ENCODE measurements at places on chromosomes 11 and 22.

DNA sequence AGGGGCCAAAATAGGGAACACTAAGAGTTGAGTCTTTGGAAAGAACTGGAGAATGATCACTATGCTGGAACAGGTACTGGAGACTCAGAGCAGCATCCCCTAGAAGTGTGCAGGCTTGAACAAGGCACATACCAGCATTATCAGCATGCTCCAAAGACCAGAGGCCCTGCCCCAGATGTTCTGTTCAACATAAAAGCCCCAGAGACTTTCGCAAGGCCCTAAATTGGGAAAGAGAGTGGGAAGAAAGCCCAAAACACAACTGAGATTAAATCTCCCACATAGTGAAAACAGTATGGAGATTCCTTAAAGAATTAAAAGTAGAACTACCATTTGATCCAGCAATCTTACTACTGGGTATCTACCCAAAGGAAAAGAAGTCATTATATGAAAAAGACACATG is 9.4 kb downstream of the CNGA4 start:
- DNase-seq: no peak

DNA sequence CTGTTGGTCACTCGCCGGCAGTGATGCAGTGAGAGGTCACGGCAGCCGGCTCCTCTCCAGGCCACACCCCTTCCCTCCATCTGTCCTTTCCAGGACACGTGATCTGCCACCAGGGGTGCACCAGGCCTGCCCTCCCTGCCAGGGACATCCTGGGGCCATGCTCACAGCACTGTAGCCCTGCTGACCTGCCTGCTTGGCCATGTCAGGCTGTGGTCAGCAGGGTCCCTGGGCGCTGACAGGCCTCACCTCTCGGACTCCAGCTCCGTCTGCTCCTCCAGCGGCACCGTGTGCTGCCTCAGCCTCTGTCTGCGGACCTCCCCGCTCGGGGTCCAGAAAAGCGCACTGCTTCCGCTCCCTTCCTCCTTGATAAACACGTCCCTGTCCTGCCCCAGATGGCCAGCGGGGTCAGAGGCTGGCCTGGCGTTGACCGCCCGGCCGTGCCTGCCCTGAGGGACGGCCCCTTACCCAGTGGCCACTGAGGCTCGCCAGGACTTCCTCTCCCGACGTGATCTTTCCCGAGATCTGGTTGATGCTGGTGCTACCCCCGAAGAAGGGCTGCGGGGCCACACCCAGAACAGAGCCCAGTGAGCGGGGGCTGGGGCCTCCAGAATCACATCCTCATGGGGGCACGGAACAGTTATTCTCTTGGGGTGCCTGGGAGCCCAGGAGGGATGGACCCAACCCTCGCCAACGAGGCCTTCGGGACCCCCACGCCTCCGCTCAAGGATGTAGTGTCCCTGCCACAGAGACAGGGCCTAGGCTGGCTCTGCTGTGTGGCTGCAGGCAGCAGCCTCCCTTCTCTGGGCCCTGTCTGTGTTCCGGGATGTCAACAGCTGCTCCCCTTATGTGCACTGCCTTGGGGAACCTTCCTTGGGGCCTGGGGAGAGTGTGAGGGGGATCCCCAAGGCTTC is 36.3 kb upstream of the CARS1 start:
- DNase-seq: peak; percentile 26

- peak; percentile 77 for DNase-seq
Measured at GRCh38 chr11:46238967-46239800, 38.3 kb upstream of the CREB3L1 start.

DNA sequence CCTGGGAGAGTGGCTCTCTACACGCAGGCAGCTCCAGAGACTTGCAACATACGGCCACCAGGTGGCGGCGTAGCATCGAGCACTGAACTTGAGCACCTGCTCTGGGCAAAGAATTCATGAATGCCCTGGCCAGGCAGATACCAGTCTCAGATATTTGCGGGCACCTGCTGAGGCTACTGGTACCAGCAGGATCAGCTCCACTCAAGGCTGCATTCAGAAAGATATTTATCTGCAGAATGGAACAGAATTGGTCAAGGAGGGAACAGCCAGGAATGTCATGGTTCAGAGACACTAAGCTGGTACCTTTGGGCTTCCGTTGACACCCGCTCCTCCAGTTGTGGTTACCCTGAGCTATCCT is 10.8 kb upstream of the CCDC86 start:
- DNase-seq: peak; percentile 73

GRCh38 chr22:24011735-24012068 is 598 bp downstream of the CABIN1 start:
- DNase-seq: no peak

- no peak for DNase-seq
Measured at GRCh38 chr22:40107851-40108378, 69.8 kb upstream of the TNRC6B start.

DNA sequence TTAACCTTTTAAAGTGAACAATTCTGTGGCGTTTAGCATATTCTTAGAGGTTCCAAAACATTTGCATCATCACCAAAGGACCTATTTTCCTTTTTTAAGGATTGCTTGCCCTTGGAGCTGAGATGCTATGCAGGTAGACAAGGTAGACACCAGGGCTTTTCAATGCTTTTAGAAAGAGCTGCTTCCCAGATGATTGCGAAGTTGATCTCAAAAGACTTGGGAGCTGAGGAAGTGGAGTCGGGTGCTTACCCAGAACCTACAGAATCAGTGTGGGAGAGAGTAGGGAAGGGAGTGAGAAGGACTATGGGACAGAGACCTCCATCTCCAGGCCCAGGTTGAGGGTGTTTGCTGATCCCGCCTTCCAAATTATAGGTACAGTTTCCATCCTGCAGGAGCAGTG is 11.1 kb upstream of the ALX4 start:
- DNase-seq: no peak

- DNase-seq: no peak
Measured at GRCh38 chr22:30327864-30328345, 1.2 kb upstream of the TBC1D10A start.

DNA sequence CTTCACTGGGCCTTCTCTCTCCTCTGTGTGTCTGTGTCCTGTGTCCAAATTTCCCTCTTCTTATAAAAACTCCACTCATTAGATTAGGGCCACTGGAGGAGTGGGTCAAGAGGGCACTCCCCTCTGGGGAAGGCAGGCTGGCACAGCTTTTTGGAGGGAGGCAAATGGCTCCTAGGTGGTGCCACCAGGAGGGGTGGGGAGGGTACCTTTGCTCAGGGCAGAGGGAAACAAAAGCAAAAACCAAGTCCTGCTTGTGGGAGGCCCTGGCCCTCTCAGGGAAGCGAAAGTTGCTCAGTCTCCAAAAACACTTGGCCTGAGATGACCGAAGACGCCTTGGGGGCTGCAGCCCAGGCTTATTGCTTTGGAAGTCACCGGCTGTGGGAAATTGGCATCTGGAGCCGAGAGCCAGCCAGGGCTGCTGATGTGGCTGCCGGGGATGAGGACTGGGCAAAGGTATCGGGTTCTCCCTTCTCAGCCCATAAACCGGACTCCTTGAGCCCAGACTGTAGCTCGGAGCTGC is 48.2 kb upstream of the ANO1 start:
- DNase-seq: no peak

- DNase-seq: peak; percentile 57
Measured at GRCh38 chr11:17734986-17735817, 621 bp downstream of the KCNC1 start.

- no peak for DNase-seq
Measured at GRCh38 chr11:27390318-27391295, 27.6 kb upstream of the CCDC34 start.

- DNase-seq: no peak
Measured at GRCh38 chr11:37727371-37727770, 1129.3 kb upstream of the RAG2 start.

GRCh38 chr11:16195651-16196050 is 160.7 kb downstream of the SOX6 start:
- no peak for DNase-seq

DNA sequence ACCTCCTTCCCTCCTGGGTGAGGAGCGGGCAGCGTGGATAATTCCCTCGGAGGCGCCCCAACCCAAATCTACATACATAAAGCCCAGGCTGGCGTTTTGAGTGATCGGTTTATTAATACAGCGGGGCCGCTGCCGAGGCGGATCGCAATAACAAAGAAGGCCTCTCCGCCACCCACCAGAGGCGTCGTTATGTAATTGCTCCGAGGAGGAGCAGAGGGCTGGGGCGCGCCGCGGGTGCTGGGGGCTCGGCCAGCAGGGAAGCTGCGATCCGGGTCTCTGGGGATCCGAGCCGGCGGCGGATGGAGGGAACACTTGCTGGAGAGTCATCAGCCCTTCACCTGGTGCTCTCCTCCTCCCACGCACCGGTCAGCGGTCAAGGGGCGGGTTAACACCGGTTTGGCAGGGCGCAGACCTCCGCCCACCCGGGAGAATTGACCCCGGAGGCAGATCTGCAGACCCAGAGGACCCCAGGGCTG is 6.4 kb upstream of the TP53I11 start:
- no peak for DNase-seq

DNA sequence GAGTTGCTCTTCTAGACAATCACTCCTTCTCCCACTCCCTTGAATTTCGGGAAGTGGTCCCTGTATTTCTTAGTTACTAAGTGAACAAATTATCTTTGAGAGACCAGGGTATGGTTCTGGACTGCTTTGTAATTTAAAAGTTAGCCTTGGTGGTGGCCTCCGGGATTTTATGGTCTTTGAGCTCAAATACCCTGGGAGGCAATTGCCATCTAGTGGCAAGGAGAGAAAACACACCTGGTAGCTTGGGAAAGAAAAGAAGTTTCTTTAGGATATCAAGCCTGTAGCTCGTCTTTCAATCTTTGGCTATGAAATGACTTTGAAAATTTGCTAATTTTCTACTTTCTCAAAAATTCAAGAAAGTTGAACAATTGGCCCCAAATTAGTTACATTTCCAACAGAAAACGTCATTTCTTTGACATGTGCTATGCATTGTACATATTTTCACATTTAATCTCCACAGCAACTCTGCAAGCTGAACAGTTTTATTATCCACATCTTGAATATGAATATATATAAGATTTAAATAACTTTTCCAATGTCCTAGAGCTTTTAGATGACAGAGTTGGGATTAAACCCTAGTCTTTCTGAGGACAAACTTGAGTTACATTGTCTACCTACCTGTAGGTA is 39.1 kb downstream of the MMP27 start:
- peak; percentile 2 for DNase-seq

DNA sequence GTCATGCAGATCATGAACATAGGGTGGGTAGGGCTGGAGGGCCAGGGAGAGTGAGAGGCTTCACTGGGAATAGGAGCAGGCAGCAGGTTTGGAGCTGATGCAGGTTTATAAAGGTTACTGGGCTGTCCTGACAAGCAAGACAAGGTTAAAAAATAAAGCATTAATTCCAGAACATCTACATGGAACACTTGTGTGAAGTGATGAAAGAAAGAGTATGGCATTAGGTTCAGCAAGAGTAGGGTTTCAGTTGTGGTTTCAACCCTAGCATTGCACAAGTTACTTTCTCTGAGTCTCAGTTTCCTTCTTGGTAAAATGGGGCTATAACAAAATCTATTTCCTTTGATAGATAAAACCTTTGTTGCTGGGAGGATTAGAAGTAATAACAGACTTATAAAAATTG is 114.6 kb upstream of the SESN3 start:
- DNase-seq: no peak

GRCh38 chr22:24450610-24451009 is 23.2 kb downstream of the ADORA2A start:
- DNase-seq: peak; percentile 97

GRCh38 chr11:123055191-123055901 is 6.6 kb downstream of the HSPA8 start:
- DNase-seq: no peak

DNA sequence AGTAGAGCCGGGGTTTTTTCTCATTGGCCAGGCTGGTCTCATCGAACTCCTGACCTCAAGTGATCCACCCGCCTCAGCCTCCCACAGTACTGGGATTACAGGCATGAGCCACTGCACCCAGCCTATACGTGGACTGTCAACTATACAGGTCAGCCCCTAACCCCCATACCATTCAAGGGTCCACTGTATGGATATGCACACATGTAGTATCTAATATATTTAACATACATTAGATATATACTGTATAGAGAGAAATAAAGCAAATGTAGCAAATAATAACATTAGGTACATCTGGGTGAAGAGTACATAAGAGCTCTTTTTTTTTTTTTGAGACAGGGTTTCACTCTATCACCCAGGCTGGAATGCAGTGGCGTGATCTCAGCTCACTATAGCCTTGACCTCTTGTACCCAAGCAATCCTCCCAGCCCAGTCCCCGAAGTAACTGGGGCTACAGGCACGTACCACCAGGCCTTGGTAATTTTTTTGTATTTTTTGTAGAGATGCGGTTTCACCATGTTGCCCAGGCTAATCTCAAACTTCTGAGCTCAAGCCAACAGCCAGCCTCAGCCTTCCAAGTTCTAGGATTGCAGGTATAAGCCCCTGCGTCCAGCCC is 1.5 kb upstream of the ATP5MGL start:
- DNase-seq: no peak

- DNase-seq: no peak
Measured at GRCh38 chr22:49500942-49501395, 326.7 kb downstream of the BRD1 start.

DNA sequence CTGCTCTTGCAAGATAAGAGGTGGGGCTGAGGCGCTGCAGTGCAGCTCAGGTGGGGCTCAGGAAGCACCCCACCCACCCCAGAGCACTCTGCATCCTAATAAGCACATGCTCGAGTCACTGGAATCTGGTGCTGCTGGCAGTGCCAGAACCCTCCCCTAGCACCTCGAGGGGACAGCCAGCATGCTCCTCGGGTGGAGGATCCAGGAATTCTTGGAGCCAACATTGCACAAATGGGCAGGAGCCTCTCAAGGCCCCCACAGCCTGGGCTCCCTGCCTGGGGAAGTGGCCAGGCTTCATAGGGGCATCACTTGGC is 27.5 kb upstream of the CABP7 start:
- no peak for DNase-seq
